Thoracic aorta (tissue), 2 donors: ENCODE measurements at places on chromosomes 12 and 14. TPM values are rescaled to one million over a fixed set of nuclear protein-coding genes. Genes with fewer than 3 reads are reported as not detected.

DNA sequence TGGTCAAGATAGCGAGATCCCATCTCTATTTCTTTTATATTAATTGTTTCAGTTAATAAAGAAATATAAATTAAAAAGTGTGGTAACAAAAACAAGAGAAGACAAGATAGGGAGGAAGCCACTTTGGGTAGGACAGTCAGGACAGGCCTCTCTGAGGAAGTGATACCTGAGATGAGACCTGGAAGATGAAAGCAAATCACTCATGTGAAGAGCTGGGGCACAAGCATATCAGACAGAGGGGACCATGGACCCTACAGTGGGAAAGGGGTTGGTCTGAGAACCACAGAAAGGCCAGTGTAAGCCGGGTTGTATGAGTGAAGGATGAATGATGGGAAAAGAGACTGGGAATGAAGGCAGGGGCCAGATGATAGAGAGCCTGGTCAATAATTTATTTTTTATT lies 1.8 kb upstream of the MED6 start:
- DNase-seq, result no peak

- no peak for DNase-seq
Observed at GRCh38 chr12:122371475-122372045, 50.9 kb downstream of the CLIP1 start.

The SRRM4 gene
- total RNA-seq, result not detected

- DNase-seq, result no peak
Observed at GRCh38 chr12:93733358-93733757, 56.2 kb downstream of the CRADD start.

The KRT71 gene
- total RNA-seq, result not detected

DNA sequence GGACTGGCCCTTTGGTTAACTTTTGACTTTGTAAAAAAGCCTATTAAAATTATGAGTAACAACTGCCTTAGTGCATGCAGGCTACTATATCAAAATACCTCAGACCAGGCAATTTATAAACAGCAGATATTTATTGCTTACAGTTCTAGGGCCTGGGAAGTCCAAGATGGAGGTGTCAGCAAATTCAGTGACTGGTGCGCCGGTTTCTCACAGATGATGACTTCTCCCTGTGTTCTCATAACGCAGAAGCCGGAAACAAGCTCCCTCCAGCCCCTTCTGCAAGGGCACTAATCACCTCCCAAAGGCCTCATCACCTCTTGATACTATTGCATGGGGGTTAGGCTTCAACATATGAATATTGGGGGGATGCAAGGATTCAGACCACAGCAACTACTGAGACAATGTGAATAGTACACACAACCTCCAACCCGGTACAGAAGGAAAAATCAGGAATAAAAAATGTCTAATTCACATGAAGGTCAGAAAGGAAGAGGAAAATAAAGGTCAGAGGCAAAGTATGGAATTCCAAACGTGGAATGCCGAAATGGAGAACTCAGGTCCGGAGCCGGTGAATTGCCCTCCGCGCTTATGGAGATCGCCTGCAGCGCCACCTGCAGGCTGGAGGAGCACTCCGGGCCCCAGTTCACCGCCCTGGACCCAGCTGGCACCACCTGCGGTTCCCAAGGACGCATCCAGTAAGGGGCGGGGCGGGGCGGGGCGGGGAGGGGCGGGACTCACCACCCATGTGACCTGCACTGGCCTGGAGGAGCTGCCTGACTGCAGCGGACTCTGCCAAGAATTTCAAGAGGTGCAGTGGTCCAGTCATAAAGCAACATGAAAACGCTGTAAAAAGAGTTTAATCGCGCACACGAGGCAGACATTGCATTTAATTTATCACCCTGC lies 203.4 kb downstream of the KIF26A start:
- no peak for DNase-seq

DNA sequence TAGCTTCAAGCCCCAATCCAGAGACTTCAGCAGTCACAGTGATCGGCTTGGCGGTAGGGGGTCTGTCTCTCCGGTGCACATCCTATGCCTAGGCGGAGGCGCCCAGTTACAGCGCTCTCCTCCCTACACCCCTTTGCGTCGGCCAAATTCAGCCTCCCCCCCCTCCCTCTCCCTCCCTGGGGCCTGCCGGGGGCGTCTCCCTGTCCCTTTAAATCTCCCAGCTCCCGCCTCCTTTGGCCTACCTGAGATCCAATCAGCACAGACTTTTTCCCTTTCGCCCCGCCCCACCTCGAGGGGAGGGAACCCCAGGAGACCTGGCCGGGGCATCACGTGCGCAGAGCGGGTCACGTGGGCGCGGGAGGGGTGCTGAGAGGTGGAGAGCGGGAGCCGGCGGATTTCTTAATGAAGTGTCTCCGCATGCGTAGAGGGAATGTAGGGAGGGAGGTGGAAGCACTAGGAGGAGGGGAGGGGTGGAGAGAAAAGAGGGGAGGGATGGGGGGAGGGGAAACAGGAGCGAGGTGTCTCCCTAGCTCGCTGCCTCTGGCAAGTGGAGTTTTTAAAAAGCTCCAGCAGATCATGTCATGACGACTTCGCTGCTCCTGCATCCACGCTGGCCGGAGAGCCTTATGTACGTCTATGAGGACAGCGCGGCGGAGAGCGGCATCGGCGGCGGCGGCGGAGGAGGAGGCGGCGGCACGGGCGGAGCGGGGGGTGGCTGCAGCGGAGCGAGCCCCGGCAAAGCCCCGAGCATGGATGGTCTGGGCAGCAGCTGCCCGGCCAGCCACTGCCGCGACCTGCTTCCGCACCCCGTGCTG lies at the start of gene HOXC13:
Gene HOXC13, plus strand, starts transcription at position 506 of the 815 bp plus-strand sequence. Its CDS starts 76 bp downstream, at position 582.
- no peak for DNase-seq

GRCh38 chr12:67068204-67068731 lies 200.9 kb upstream of the CAND1 start:
- DNase-seq, result no peak

DNA sequence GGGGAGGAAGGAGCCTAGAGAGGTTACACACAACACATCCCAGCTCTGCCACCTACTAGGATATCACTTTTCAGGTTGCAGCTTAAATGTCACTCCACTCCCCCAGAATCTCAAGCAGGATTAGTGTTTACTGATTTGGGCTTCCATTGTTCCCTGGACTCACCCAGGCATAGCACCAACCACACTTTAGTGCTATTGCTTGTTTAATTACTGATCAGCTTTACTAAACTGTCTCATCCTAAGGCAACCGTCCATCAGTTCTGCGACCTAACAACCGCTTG lies 6.1 kb upstream of the KRT18 start:
- DNase-seq, result no peak

The POU6F1 gene
- 14.5 TPM for total RNA-seq

DNA sequence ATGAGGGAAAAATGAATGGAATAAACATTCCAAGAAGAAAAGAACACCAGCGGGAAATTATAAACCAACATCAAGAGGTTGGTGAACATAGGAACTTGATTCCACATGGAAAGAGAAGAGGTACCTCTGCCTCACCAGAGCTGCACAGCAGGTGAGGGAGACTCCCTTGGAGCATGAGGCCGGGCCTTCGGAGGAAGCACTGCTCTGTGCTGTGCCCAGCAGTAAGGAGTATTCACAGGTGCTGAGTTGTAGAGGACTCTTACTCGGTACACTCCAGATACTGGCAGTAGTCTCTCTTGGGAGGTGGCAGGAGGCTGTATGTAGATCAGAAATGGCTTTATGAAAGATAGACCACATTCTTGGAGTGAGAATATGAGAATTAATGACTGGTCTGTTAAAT lies 76.0 kb downstream of the NPAS3 start:
- DNase-seq, result no peak

The GLIPR1L1 gene
- total RNA-seq, result not detected

The OTX2 gene
- total RNA-seq, result not detected
